ENCODE measurements at places on chromosomes 6 and 20.

- no peak for DNase-seq
These were observed 28.3 kb upstream of the TLDC2 start for GRCh38 chr20:36847710-36848040.

GRCh38 chr6:157486572-157486971, 105.6 kb downstream of the ZDHHC14 start:
- DNase-seq, result no peak

- no peak for DNase-seq
These were observed 1.7 kb upstream of the SLC22A2 start for GRCh38 chr6:160260367-160260766.

- DNase-seq, result no peak
These were observed 196.7 kb upstream of the CDH4 start for GRCh38 chr20:61055180-61056010.

GRCh38 chr20:21562656-21563055, 48.8 kb upstream of the NKX2-2 start:
- DNase-seq, result no peak

GRCh38 chr6:56642366-56643261, at the start of gene DST:
DST (minus strand) TSS chr6:56642889.
- DNase-seq, result no peak

DNA sequence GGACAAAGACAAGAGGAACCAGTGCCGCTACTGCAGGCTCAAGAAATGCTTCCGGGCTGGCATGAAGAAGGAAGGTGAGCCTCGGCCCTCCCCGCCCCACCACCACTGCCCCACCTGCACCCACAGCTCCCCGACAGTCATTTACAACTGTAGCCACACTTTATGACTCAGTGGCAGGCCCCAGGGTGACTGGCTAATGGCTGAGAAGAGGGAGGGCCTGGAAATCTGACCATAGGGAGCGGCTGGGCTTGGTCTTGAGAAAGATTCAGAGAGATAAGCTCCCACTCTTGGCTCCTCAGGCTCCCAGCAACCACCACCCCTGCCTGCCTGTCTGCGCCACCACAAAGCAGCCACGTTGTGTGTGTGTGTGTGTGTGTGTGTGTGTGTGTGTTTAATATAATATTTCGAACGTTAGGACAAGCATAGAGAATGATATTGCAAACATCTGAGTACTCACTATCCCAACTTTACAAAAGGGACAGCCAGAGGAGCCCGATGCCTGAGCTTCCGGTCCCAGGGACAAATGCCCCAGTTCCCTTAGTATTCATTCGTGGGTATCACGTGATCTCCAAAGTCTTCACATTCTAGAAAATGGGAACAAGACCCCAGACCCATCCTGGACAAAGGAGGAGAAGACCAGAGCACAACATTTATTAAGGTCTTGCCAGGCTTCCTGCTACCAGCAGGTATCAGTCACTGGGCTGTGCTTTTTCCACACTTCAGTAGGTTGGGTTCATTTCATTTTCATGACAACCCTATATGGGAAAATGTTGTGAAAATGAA, 52.1 kb downstream of the HNF4A start:
- DNase-seq, result no peak

DNA sequence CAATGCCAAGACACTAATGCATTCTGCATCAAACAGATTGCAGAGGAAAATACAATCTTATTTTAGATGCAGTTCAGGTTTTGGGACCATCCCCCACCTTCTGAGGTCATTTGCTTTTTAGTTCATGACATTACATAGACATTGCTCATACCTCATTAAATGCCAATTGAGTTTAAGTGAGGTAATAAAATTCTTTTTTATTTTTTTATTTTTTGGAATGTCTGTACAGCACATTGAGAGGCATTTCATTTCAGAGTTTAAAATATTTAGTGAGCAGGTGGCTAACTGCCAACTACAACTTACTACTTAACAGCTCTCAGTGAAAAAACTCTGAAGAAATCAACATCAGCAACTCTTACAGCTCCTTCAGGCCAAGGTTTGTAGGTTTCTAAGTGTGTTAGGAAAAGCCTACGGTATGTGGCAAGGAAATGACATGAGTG, 482.2 kb upstream of the RNF217 start:
- no peak for DNase-seq

DNA sequence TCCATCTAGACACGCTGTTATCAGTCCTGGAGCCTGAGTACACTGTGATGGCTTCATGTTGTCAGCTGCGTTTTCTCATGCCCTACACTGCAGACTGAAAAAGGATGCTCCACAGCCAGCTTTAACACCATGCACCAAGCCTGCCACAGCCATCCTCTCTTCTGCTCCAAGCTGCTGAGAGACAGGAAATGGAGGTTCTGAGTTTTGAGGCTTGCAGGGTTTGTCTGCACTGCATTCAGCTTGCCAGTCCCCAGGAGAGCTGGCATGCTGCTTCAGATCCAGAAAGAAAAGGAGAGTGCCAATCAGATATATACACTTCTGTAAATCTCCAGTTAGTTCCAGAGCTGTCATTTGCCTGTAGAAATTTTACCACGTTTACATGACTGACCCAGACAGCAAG, 550.7 kb upstream of the FLRT3 start:
- DNase-seq, result no peak

DNA sequence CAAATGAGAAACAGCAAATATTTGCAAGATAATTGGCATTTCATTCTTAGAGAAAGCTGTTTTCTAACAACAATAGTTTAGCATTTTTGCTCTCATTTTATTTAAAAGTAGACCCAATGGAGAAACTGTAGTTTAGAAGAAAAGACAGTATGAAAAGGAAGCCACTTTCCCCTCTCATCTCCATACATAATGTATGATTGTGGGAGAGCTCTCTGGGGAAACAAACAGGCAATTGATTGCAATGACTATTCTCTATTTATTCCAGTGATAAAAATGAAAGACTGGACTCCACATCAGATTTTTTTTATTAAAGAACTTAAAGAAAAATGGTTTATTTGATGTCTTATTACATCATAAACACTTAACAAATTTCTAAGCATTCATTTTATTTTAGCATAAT, 116.8 kb upstream of the SASH1 start:
- no peak for DNase-seq

DNA sequence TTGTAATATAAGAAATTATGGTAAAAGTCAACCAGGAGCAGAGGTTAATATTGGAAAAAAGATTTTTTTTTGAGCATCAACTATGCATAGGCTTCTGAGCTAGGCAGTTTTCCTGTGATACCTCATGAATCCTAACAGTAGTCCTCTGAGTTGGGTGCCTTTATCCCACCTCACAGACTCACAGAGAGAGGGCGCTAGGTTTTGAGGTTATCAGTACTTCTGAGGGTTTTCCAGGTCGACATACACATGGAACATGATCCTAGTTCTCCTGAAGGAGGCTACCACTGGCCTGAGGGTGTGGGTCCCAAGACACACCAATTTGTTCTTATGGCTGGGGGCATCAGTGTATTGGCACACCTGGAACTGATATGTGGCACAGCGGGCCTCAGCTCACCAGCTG, 358.8 kb upstream of the JAG1 start:
- DNase-seq, result no peak

- DNase-seq, result no peak
These were observed 51.0 kb upstream of the TFAP2A start for GRCh38 chr6:10465629-10466499.

DNA sequence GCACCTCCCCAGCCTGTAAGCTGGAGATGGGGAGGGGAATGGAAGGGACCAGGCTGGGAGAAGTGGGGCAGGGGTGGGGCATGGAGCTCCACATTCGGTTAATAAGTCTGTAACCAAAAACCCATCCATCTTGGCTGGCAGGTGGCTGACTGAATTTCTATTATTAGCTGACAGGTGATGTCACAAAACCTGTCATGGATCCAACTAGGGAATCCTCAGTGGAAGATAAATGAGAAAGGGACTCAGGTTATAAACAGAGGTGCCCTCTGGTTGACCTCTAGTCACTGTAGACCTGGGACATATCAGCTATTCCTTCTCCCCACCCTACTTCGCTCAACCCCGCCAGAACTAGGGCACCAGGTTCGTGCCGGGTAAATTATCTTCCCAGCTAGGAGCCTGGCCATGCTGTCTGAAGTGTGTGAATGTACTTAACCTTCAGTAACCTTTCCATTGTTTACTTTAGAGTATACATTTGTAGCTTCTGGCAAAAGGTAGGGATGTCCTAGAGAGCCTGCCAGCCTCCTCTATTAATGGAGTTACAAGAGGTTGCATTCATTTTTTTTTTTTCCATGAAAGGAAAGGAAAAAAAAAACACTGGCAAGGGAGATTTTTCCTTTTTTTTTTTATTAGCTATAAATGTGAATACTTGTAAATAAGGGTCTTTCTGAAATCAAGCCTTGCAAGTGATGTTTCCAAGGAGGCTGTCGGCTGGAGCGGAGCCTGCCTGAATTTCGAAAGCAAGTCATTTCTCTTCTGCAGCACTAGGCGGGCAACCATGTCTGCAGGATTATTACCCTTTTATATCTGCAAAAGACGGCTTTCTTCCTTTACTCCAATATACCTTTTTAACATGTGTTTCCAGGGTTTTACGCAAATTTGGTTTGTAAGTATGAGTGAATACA, 135.9 kb downstream of the TMEM242 start:
- DNase-seq, result no peak

DNA sequence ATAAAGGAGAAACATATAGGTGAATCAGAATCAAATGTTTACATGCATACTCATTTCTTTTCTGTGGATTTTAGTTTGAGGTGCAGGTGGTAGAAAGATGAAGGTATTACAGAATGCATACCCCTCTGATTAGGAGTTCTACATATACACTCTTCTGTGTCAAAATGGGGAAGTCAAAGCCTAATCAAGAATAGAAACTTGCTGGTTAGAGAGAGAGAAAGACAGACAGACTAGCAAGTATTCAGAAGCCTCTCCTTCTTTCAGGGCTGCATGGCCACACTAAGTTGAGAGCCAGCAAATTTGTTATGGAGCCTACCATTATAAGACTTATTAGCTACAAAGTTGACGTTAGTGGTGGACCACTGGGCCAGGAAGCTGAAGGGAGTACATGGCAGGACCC, 358.3 kb upstream of the EYS start:
- no peak for DNase-seq

DNA sequence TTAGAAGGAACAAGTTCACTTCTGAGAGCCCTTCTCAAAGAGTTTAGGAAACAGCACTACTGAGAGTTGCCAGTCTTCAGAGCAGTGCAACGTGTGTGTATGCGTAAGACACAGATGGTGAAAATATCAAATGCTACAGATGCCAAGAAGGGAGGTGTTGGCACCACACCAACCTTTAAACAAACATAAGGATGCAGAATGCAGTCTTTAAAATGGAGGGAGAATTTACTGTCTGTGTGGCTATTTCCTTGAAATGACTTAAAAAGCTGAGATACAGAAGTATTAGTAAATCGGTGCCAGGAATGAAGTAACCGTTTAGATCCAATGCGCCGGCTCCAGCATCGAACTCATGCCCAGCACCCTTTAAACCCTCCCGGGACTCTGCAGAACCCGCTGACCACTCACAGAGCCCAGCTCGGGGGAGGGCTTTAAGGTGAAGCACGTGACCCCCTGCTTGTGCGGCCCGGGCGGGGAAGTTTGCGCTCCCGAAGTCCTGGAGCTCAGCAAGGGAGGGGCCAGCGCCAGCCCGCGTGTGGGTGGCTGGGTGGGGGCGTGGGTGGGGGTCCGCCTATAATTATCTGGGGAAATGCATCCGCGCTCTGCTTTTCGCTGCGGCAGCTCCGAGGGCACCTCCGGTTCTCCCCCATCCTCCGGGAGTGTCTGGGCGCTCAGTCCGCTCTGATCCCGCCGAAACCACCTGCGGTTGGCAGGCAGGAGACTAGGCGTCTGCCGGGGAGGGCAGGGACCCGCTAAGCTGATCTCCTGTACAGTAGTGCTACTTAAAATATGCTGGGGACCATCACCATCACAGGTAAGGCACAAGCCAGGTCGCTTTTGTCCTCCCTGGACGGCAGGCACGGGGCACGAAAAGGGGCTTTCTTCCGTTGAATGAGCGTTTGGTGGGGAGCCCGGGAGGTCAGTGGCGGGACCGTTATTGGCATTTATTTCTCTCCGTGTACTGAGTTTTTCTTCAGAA, 66.0 kb downstream of the ZBTB2 start:
- peak; percentile 15 for DNase-seq

DNA sequence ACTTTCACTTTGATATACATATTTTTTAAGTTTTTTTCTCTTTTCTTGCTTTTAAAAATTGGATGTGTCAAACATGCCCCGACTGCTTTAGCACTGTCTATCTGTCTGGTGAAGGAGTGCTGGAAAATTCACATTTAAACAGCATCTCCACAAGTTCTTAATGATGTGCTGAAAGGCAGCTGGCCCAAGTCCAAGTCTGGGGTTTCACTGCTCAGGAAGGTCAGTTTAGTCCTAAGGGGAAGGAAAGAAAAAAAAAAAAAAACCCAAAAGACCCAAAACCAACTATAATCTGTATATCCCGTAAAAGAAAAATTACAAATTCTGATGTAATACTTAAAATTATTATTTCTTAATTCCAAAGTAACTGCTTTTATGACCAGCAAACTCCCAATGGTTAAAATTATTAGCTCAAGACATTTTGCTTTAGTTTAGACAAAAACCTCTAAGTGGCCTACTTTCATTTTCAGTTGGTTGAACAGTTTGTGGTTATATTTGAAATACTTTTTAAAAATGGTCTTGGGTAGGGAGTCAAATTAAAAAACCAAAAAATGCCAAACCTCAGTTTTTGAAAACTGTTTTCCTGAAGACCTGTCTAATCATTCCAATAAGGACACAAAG, 79.5 kb upstream of the PREP start:
- no peak for DNase-seq

DNA sequence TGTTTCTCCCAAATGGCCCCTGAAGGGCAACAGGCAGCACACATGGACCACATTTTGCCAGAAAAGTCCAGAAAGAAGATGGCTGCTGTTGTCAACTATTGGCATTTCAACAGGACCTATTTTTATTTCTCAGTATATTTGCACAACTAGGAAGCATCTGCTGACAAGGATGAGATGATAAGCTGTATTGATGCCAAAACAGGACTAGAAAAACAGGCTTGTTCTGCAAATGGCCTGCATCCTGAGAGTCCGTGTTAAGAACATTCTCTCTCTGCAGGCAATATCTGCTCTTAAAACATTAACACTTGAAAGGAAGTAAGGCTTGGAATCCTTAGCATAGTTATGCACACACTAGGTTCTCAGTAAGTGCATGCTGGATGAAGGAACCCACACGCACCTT, 283.7 kb downstream of the ESR1 start:
- no peak for DNase-seq

DNA sequence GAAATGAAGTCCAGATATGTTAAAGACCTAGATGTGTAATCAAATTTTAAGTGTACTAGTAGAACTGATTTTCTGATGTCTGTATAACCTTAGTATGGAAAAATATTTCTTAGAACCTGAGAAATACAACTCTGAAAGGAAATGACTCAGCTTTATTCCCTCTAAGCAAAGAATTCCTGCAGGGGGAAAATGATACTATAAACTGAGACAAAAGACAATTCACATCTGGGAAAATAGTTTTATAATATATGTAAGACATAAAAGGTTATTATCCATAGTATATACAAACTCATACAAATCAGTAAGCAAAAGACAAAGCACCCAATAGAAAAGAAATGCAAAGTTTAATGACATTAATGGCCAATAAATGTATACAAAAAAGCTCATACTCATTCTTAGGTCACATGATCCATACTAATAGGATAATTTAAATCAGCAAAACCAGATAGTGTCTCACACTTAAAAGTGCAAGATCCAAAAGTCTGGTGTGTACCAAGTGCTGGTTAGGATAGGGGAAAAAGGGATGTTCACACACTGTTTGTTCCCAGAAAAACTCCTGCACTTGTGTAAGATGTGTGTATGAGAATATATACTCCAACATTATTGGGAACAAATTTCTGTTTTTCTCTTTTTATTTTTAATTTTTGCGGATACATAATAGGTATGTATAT, 22.6 kb downstream of the RNF217 start:
- DNase-seq, result no peak

Measured in stimulated activated naive CD4-positive, alpha-beta T cell (primary cell).